ENCODE measurements at places on chromosomes 16 and 17.

DNA sequence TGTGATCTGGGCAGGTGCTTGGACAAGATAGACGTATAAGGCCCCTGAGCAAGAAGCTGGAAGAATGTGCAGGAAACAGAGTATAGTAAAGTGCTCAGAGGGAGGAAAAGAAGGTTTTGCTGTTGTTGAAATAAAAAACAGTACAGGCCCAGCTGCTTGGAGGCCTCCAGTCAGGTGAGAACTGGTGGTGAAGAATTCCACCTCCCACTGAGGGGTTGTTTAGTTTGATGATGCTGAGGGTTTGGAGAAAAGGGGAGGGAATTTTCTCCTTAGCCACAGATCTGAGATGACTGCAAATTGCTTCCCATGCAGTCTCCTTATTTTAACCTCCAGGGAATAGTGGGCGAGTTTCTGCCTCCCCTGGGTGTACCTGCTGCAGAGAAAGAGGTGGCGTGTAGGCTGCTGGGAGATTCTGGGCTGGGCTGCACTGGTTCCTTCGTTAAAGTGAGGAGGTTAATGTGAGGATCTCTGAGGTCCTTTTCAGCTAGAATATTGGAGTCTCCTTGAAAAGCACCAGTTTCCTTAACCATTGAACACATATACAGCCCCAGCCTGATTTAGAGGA is 25.8 kb downstream of the SMPD3 start:
- no peak for DNase-seq

- DNase-seq: peak; percentile 54
Measured at GRCh38 chr17:70137451-70138230, 31.7 kb upstream of the KCNJ2 start.

DNA sequence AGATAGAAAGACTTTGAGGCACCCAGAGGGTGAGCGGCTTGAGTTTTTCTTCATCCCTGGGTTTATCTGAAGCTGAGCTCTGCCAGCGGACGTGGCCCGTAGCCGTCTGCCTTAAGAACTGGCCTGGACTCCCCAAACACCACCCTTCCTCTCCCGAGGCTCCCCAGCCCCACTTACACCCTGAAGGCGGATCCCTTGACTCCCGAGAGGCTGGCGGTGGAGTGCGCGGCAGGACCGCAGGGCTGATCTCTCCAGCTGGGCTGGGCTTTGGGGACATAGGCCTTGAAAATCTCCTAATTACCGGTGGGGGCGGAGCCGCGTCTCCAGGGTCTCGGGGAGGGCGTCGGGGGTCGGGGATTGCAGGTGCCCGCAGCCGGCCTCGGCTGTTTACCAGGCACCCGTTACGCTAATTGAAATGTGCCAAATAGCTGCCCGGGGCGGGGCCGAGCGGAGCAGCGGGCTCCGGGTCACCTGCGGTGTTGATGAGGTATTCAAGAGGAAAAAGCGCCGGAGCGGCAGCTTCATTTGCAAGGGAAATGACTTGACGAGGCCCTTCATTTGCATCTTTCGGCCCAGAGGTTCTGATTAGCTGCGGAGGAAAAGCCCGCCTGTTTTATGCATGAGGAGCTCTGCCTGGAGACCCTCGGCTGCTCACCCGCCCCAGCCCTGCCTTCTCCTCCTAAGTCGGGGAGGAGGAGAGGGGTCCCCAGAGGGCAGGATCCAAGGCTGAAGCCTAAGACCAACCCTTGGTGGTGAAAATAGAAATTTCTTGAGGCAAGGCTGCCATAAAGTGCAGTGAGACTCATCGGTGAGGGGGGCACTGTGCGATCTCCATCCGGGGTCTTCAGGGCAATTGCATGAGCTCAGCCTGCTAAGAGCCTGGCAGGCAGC is 100.7 kb downstream of the MGAT5B start:
- peak; percentile 68 for DNase-seq

DNA sequence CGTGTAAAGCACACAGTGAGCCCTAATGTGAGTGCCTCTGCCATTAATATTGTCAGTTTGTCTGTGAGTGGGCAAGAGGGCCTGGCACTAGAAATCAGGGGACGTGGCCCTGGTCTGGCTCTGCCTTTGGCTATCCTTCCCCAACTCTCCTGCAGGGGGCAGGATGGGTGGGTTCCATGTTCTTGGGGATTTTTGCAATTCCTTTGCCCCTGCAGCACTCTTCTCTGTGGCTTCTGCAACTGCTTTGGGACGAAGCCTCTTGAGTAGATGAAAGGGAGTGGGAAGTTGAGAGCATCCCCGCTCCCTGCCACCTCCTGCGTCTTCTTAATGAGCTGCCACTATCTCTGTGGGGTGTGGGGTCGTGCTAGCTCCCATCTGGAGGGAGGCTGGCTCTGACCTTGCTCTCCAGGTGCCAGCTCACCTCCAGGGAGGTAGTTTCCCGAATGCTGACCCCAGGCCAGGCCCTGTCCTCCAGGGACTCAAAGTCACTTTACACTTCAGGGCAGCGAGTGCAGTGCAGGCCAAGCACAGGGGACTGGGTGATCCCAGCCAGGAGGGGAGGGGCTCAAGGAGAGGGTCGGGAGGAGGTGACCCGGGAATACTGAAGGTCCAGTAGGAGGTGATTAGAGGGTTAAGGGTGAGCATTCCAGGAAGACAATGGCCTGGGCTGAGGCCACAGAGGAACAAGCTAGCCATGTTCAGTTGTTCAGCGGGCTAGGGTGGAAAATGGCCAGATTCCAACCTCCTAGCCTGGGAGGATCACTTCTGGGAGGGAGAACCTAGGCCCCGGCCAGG is 121.0 kb upstream of the NLRP1 start:
- DNase-seq: peak; percentile 13

DNA sequence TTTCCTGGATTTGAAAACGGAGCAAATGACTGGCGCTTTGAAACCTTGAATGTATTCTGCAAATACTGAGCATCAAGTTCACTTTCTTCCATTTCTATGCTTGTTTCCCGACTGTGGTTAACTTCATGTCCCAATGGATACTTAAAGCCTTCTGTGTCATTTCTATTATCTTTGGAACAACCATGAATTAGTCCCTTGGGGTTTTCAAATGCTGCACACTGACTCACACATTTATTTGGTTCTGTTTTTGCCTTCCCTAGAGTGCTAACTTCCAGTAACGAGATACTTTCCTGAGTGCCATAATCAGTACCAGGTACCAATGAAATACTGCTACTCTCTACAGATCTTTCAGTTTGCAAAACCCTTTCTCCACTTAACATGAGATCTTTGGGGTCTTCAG is 32.3 kb downstream of the BRCA1 start:
- no peak for DNase-seq

- DNase-seq: no peak
Measured at GRCh38 chr17:9998060-9998459, 93.0 kb upstream of the RCVRN start.

DNA sequence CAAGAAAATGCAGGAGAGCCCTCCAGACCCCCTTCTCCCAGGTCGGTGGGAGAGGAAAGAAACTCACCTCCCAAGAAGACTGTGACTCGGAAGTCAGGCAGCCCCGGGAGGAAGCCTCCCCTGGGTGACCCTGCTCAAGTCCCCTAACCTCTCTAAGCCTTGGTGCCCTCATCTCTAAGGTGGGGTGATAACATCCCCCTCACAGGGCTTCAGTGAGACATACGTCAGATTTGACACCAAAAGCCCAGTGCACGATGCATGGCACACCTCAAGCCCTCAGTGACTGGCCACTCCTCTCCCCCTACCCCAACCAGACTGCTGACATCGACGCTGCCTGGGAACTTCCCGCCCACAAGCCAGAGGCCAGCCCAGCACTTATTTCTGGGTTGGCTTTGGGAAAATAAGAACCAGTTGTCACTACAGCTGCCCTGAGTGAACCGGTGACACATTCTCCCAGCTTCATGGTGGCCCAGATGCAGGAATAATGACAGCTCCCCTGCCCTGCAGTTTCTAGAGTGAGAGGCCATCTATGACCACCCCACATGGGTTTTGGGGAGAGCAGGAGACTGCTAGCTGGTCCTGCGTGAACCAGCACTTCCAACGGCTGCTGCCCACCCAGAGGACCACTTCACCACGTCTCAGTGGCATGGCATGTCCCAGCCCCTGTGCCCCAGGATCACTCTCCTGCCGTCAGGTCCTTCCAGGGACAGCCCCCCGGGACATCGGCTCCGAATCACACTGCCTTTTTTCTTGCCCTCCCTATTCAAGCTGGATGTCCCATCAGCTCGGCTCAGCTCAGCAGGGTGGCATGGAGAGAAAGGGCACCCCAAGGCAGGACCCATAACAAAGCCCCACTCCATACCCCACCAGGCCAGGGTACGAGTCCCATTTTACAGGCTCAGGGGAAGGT is 9.5 kb downstream of the KNOP1 start:
- no peak for DNase-seq

DNA sequence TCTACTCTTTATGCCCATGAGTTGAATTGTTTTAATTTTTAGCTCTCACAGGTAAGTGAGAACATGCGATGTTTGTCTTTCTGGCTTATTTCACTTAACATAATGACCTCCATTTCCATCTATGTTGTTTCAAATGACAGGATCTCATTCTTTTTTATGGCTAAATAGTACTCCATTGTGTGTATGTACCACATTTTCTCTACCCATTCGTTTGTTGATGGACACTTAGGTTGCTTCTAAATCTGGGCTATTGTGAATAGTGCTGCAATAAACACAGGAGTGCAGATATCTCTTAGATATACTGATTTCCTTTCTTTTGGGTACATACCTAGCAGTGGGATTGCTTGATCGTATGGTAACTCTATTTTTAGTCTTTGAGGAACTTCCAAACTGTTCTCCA is 19.3 kb upstream of the CA4 start:
- DNase-seq: no peak

- no peak for DNase-seq
Measured at GRCh38 chr17:9037736-9038135, 16.4 kb downstream of the NTN1 start.

DNA sequence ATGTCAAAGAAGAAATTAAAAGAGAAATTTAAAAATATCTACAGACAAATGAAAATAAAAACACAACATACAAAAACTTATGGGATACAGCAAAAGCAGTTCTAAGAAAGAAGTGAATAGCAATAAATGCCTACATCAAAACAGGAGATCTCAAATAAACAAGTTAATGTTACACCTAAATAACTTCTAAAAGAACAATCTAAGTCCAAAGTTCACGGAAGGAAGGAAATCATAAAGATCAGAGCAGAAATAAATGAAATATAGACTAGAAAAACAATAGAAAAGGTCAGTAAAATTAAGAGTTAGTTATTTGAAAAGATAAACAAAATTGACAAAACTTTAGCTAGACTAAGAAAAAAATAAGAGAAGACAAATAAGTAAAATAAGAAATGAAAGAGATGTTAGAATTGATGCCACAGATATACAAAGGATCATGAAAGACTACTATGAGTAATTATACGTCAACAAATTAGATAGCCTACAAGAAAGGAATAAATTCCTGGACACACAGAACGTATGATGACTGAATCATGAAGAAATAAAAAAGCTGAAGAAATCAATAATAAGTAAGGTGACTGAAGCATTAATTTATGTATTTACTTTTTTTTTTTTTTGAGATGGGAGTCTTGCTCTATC is 100.4 kb downstream of the CEP112 start:
- no peak for DNase-seq

GRCh38 chr17:45220079-45220478 is 1.6 kb upstream of the FMNL1 start:
- DNase-seq: no peak

DNA sequence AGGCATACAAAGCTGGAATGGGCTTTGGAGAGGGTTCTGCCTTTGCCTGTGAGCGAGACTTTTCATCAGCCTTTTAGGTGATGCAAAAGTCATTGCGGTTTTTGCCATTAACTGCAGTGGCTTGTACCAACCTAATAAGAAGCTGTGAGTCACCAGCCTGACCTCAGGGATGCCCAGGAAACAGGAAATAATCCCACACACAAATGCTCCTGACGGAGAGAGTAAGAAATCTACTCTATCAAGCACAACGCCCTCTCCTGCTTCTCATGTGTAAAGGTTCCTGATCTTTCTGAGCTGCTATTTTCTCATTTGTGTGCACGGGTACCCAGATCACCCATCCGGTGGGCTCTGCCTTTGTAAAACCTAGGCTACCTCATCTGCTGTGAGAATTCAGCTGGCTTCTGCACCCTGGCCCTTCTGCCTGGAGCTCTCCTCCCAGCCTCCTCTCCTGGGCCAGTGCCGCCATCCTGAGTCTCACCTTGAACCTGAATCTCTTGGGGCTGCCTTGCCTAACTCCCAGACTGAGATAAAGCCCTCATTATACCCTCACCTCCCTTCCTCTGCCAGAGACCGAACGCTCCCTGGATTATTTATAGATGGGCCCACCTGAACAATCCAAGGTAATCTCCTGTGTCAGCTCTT is 299.7 kb downstream of the C16orf95 start:
- DNase-seq: no peak

DNA sequence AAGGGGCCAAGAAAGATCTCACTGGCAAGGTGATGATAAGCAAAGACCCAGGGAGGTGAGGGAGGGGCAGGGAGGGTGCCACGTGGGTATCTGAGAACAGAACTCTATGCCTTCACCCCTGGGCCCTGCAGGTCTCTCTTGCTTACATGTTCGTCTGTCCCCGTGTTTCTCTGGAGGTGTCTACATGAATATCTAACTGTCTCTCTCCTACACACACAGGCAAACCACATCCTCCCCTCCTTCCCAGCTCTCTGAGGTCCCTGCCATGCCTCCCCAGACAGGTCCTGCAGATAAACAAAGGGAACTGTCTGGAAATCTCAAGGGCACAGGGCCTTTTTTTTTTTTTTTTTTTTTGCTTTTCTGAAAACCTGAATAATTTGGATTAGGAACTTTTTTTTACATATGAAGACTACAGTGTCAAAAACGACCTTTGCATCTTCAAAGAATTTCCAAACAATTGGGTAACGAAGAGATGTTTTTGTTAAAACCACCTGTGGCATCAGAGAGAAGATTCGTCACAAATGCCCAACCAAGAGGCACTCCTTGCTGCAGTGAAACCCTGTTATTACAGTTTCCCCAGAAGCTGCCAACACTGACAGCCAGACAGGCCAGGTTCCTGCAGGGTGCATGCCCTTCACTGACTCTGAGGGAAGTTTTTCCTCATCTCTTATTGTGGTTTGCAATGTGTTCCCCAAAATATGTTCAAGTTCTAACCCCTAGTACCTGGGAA is 17.8 kb downstream of the PLLP start:
- DNase-seq: peak; percentile 20

DNA sequence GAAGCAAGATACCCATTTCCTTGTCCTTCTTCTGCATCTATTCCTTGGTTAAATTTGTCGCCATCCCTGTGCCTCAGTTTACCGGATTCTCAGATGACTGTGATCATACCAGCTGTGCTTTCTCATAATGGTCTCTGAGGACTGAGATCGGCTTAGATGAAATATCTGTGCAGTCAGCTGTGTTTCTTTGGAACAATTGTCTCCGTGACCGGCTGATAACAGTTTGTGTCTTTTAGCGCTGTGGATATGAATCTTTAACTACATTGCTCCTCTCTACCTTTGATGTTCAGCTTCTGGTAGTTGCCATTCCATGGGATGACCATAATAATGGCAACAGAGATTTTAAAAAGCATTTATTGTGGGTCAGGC is 473 bp downstream of the FTO start:
- DNase-seq: no peak

Data from stimulated activated naive CD8-positive, alpha-beta T cell treated with anti-CD3 and anti-CD28 coated beads, Interleukin-15, amount 100 ng/mL, for 72 hours (primary cell).